ENCODE measurements at places on chromosomes 2 and 18.

DNA sequence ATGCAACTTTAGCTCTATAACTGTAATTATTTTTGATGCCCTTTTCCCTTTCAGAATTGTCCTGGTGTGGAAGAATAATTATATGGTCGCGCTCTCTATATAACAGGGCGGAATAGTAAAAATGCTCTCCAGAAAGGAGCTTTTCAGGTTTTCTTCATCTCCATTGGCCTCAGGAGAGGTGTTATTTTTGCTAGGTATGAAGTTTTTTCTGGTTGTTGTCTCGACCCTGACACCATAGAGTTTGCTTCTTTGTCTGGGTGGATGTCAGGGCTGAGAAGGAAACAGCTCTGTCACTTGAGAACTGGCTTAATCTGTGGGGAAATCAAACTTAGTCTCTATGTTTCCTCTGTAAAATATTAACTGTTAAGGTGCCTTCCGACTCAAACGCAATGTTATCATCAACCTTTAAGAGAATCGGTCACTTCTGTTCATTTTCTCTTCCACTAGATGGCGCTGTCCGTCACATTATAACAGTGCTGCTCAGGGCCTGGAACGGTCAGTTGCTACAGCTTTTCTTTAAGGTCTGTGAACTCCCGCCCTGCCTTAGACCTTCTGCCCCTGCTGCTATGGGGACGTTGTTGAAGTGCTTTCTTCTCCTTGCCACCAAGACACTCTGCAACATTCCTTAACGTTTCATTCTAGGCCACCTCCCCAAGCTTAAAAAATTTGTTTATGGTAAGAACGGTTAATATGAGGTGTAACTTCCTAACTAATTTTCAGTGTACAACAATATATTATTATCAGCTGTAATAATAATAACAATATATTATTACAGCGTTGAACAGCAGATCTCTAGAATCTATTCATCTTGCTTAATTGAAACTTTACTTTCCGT, 23.8 kb upstream of the SERPINB12 start:
- DNase-seq: peak; percentile 90

GRCh38 chr2:207944979-207945600, 80.2 kb downstream of the PLEKHM3 start:
- no peak for DNase-seq

DNA sequence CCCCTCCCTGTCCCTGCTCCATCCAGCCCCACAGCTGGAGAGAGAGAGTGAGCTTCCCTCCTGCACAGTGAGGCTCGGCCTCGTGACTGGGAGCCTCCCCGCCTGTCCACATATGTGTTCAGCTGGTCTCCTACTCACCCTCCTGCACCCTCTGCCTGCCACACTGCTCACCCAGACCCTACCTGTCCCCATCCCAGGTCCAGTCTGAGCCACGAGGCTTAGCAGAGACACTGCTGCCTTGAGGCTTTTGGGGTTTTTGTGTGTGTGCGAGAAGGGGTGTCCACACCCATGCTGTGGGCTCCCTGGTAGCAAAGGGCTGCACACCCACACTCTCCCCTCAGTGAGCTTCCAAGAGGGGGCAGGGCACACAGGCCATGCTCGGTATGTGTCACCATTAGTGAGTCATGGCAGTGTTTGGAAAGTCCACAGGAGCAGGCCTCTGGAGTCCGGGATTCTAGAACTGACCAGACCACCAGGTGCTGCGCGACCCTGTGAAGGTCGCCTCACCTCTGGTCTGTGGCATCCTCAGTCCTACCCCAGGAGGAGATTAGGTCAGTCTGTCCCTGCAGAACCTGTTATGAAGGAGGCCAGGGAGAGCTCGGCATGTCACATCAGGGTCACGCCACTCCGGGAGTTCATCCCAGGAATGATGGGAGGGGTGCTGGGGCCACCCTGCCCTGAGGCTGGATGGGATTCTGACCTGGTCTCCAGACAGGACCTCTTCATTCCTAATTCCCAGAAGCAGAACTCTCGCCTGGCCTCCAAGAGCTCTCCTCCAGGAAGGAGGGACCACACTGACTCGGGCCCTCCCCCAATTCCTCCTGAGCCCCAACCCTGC, 39.9 kb upstream of the SMAD7 start:
- DNase-seq: peak; percentile 75

- DNase-seq: peak; percentile 46
Measured at GRCh38 chr2:84038866-84039265, 420.2 kb downstream of the SUCLG1 start.

DNA sequence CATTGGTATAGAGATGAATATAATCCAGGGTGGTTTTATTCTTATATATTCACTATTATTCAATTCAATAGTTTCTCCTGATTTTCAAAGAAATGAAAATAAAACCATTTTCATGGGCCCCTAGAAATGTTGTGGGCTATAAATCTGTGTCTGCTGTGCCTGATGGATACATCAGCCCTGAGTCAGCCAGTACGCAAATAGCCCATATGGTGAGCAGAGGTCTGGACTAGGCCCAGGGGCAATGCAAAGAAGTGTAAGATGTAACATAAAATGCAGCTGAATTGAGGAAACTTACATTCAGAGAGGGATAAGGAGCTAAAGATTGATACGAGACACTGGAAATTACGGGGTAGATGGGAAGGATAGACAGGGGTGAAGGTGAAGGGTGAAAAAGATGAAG, 122.5 kb downstream of the MAIP1 start:
- DNase-seq: no peak

DNA sequence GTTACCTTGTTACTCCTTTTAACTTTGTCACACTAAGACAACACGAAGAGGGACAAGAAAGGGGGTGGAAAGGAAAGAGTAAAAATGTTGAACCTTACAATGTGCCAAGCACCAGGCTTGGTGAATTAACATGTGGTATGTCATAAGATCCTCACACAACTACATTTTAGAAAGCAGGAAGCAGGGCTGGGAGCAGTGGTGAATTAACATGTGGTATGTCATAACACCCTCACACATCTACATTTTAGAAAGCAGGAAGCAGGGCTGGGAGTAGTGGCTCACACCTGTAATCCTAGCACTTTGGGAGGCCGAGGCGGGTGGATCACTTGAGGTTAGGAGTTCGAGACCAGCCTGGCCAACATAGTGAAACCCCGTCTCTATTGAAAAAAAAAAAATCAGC, 159.3 kb upstream of the CHAC2 start:
- DNase-seq: no peak

DNA sequence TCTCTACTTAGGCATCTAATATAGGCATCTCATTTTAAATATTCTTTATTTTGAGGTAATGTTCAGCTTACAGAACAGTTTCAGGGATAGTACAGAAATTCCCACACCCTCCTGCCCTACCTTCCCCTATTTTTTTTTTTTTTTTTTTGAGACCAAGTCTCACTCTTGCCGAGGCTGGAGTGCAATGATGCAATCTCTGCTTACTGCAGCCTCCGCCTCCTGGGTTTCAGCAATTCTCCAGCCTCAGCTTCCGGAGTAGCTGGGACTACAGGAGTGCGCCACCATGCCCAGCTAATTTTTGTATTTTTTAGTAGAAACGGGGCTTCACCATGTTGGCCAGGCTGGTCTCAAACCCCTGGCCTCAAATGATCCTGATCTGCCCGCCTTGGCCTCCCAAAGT, 97.6 kb downstream of the EPB41L5 start:
- DNase-seq: no peak

DNA sequence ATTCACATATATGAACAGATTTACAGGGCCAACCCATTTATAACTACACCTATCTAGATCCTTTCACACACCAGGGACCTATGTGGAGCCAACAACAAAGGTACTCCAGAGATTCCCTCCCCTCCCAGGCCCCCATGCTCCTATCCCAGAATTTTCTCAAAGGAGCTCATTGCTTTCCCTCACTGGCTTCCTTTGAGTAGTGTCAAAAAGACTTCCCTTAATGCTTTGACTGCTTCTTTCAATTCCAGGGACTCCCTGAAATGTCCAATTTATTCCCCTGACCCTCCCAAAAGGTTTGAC, 46.6 kb downstream of the IKZF2 start:
- DNase-seq: no peak

GRCh38 chr2:205964111-205964761, 121.7 kb downstream of the INO80D start:
- DNase-seq: no peak

DNA sequence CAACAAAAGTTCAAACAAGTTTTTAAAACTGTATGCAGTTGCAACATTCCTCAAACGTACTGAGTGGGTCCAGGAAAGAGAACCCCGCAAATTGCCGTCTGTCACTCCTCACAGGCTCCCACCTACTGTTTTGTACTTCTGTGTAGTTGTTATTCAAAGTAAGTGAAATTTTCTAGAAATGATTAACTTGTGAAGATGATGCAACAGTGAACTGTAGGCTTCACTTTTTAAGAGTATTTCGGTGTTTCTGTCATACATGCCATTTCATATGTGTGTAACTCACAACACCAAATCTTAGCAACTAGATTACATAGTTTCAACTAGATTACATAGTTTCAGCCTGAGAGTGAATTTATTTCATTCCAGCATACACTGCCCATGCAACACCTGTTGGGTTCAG, 226.0 kb upstream of the TANK start:
- DNase-seq: no peak

- DNase-seq: no peak
Measured at GRCh38 chr2:162226836-162227235, 16.4 kb downstream of the FAP start.

DNA sequence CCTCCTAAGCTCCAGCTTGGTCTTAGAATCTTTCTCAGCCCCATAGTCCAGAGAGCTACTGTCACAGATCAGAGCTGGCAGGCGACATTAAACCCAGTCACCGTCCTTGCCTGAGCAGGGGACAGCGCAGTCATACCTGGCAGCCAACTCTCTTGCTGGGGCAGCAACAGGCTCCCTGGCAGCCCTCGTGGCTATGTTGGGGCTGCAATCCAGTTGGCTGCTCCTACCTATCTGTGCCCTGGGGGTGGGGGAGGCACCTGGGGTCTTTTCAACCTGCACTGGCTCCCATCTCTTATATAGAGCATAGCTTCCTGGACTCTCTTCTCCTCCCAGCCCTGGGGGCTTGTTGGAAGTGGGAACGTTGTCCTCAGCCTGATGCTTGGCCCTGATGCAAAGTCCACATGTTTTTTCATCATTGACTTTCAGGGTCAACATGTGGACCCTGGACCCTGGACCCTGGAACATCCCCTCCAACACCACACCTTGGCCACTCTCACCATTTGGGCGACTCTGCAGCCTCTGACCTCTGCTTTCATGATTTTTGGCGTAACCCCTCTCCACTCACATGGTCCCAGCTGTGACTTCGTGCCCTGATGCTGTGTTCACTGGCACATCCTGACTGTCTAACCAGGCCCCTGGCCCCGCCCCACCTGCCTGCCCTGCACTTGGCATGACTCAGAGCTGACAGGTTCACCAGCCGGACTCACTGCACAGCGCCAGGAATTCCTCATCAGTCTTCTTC, 45.6 kb downstream of the ATOH8 start:
- DNase-seq: peak; percentile 48

DNA sequence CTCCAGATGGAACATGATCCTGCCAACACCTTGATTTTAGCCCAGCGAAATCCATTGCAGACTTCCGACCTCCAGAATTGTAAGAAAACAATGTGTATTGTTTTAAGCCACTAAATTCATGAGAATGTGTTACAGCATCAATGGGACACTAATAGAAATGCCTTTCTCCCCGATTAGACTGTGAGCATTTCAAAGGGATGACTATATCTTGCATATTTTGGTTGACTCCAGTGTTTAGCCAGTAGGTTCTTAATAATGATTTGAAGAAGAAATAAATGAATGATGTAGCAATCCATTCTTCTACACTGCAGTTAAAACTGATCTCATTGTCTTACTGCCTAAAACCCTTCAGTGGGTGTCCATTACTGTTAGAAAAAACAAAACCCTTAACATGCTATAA, 67.4 kb upstream of the ACVR1C start:
- no peak for DNase-seq

DNA sequence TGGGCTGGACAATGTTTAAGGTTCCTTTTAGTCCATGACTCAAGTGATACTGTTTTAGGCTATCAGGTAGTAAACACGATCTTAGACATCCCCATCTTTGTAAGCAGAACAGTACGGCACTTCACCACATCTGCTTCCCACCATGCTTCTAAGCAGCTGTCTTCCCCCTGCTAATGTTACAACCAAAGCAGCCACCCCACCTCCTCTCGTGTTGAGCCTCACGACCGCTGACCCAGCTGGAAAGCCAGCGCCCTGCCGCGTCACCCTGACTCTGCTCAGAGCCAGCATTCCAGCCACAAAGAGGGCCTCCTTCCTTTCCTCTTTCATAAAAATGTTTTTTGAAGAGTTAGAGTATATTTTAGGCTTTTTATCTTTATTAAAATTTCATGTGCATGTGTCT, 9.4 kb downstream of the MTERF4 start:
- DNase-seq: no peak

- DNase-seq: no peak
Measured at GRCh38 chr2:216319771-216320170, 52.5 kb downstream of the MARCHF4 start.

DNA sequence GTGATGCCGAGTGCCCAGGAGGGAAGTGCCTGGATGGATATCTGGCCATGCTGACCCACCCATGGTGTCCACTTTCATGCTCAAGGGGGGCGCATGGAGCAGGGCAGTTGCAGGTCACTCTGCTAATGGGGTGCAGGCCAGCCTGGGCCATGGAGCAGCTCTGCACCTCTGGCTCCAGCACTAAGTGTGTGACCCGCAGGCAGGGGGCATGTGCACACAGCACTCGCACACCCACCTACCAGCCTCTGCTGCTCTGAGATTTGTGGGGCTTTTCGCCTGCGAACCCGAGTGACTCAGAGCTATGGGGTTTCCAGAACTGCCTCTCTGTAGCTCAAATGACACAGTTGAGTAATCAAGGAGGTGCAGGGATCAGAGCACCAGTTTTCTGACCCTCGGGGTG, 66.2 kb downstream of the CYP26B1 start:
- no peak for DNase-seq

DNA sequence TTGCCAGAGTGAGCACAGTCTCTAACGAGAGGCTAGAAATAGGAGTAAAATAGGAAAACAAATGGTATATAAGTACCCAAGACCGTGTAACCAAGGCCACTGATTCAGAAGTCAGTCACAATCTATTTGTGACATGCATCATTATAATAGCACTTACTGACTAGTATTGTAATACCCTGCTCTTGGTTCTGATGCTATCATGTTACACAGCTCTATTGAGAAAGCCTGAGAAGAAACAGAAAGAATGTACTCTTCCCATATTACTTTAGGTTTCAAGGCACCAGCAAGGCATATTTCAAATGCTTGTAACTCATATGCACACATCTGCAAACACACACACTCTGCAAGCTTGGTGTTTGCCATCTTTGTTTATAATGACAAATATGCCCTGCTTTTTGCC, 746.4 kb downstream of the SLC4A3 start:
- DNase-seq: no peak

GRCh38 chr2:180596453-180596852, 384.0 kb upstream of the UBE2E3 start:
- DNase-seq: no peak

DNA sequence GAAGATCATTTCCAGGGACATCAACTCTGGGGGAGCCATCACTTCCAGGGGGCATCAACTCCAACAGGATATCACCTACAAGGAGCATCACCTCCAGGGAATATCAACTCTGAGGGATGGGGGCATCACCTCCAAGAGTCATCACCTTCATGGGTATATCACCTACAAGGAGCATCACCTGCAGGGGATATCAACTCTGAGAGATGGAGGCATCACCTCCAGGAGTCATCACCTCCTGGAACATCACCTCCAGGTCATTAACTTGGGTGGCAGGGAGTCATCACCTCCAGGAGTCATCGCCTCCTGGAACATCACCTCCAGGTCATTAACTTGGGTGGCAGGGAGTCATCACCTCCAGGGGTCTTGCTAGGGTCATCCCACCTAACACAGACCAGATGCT, 167.6 kb downstream of the NDUFA10 start:
- no peak for DNase-seq

GRCh38 chr18:62529597-62529996, 6.8 kb downstream of the ZCCHC2 start:
- DNase-seq: no peak

GRCh38 chr2:128410035-128410757, 91.5 kb upstream of the HS6ST1 start:
- DNase-seq: no peak

Data from hepatocyte (in vitro differentiated cells).